ENCODE measurements at places on chromosomes 2 and 18. TPM values are rescaled to one million over a fixed set of nuclear protein-coding genes. Genes with fewer than 3 reads are reported as not detected.
A peak's percentile ranks its signal among the peaks of the same experiment; 100 is the strongest.

DNA sequence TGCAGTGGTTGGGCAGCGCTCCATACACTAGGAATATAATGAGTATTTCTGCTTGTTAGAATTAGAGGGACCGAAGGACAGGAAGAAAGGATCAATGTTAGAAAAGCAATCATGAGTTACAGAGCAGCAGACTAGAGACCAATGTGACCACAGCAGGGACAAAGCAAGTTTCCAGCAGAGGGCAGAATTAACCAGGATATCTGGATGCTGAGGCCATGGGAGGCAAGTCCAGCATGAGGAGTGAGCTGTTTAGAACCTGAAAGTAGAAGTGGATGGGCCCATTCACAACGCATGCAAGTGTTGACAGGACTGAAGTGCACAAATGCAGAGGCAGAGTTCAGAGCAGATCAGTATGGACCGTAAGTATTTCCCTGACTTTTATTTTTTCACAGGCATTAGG, 910.4 kb upstream of the GYPC start:
- no peaks in the 10 kb centered on the region for H3K4me1 ChIP-seq
- H3K36me3 ChIP-seq = no peaks in the 10 kb centered on the region
- no peak overlapping the region for H3K4me3 ChIP-seq
- peak; percentile 73 for DNase-seq
- H3K27me3 ChIP-seq = no peaks in the 10 kb centered on the region

- H3K4me3 ChIP-seq = no peak overlapping the region
- no peaks in the 10 kb centered on the region for H3K36me3 ChIP-seq
- H3K27me3 ChIP-seq = no peaks in the 10 kb centered on the region
- H3K4me1 ChIP-seq = peaks cover 10% of the 10 kb centered on the region
- DNase-seq = no peak
These were observed 112.7 kb downstream of the ZEB2 start for GRCh38 chr2:144407262-144407661.

Gene POU3F3
- total RNA-seq = 0.24 TPM

Gene SAG
- total RNA-seq = not detected

Gene REG3G
- not detected for total RNA-seq

GRCh38 chr2:188984680-188985079, 10.5 kb downstream of the COL3A1 start:
- no peak overlapping the region for H3K4me3 ChIP-seq
- DNase-seq = no peak
- no peak overlapping the region for H3K27ac ChIP-seq
- H3K27me3 ChIP-seq = no peaks in the 10 kb centered on the region
- no peaks in the 10 kb centered on the region for H3K4me1 ChIP-seq
- H3K36me3 ChIP-seq = no peaks in the 10 kb centered on the region

Gene KIAA2012
- 0.03 TPM for total RNA-seq

Gene IGFBP2
- total RNA-seq = 309 TPM

DNA sequence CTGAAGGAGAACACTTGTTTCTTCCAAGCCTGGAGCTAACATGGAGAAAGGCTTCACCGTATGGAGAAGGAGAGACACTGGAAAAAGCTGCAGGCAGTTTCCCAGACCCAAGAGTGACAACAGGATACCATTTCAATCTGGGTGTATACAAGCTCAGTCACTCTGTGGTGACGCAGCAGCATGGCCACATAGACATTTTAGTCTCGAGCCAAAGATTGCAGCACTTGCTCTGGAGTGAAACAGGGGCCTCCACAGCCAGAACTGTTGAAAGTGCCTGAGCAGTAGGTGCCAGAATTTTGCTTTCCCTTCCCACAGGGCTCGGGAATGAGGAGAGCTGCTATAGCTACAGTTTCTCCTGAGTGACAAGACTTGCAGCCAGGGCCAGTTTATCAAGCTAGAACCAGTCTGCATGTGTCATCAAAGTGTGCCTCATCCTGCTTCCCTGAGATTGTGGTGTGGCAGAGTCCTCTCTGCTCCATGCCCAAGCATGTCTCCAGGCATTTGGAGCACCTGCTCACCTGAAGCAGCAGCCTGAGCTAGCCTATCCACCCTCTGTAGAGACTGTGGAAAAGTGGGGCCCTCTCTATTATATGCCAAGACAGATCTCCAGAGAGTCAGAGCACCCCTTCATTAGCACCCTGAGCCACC, 234.6 kb upstream of the CDH19 start:
- H3K4me3 ChIP-seq = no peak overlapping the region
- H3K27me3 ChIP-seq = no peaks in the 10 kb centered on the region

Gene ECEL1
- total RNA-seq = 18.0 TPM

Gene HOXD11
- not detected for total RNA-seq

Gene REL
- total RNA-seq = 6.1 TPM

GRCh38 chr18:34620258-34620861, 89.7 kb upstream of the DTNA start:
- no peak overlapping the region for H3K4me3 ChIP-seq
- no peaks in the 10 kb centered on the region for H3K4me1 ChIP-seq
- H3K27ac ChIP-seq = no peak overlapping the region
- H3K27me3 ChIP-seq = no peaks in the 10 kb centered on the region

GRCh38 chr2:9137379-9138150, 69.0 kb upstream of the ASAP2 start:
- H3K27ac ChIP-seq = no peak overlapping the region
- no peaks in the 10 kb centered on the region for H3K36me3 ChIP-seq
- no peak overlapping the region for H3K4me3 ChIP-seq
- no peak for DNase-seq
- peaks cover 10% of the 10 kb centered on the region for H3K4me1 ChIP-seq
- H3K27me3 ChIP-seq = peaks cover 24% of the 10 kb centered on the region

DNA sequence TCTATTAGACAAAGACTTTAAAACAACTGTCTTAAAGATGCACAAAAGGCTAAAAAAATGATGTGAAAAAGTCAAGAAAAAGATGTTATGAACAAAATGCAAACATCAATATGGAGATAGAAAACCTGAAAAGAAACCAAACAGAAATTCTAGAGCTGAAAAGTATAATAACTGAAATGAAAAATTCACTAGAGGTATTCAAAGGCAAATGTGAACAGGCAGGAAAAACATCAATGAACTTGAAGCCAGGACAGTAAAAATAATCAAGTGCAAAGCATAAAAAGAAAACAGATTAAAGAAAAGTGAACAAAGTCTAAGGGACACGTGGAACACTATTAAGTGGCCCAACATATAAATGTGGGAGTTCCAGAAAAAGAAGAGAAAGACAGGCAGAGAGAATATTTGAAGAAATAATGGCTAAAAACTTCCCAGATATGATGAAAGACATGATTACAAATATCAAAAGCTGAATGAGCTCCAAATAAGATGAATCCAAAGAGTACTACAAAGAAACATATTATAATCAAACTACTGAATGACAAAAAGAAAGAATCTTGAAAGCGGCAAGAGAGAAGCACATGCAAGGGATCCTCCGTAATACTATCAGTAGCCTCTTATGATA, 57.5 kb downstream of the KANSL1L start:
- no peaks in the 10 kb centered on the region for H3K36me3 ChIP-seq
- no peak overlapping the region for H3K4me3 ChIP-seq
- H3K4me1 ChIP-seq = no peaks in the 10 kb centered on the region
- DNase-seq = no peak
- no peaks in the 10 kb centered on the region for H3K27me3 ChIP-seq
- no peak overlapping the region for H3K27ac ChIP-seq

- no peak overlapping the region for H3K27ac ChIP-seq
- H3K4me3 ChIP-seq = no peak overlapping the region
- H3K36me3 ChIP-seq = no peaks in the 10 kb centered on the region
- H3K27me3 ChIP-seq = no peaks in the 10 kb centered on the region
These were observed 76.6 kb upstream of the ZNF516 start for GRCh38 chr18:76571689-76572088.

Gene DOCK10
- 1.3 TPM for total RNA-seq

GRCh38 chr2:142989273-142990204, 112.1 kb downstream of the KYNU start:
- peak; percentile 57 for DNase-seq
- H3K36me3 ChIP-seq = no peaks in the 10 kb centered on the region
- no peaks in the 10 kb centered on the region for H3K4me1 ChIP-seq

Gene SP5
- total RNA-seq = 0.21 TPM

Gene SCN1A
- 2.1 TPM for total RNA-seq

GRCh38 chr2:173652311-173652710, 297.6 kb downstream of the CDCA7 start:
- H3K27ac ChIP-seq = no peak overlapping the region
- no peak for DNase-seq
- 0 out of 2 replicates have a peak, but pooled peaks cover 6% of the 10 kb centered on the region for H3K36me3 ChIP-seq
- H3K4me1 ChIP-seq = peaks cover 11% of the 10 kb centered on the region

Gene GKN2
- total RNA-seq = not detected

Gene APLF
- total RNA-seq = 6.6 TPM

- DNase-seq = no peak
- H3K27ac ChIP-seq = no peak overlapping the region
- H3K36me3 ChIP-seq = no peaks in the 10 kb centered on the region
- no peaks in the 10 kb centered on the region for H3K27me3 ChIP-seq
These were observed 28.1 kb downstream of the ZFP36L2 start for GRCh38 chr2:43198263-43198662.

GRCh38 chr2:120430957-120431356, 85.0 kb downstream of the INHBB start:
- no peak overlapping the region for H3K27ac ChIP-seq
- no peaks in the 10 kb centered on the region for H3K27me3 ChIP-seq
- no peaks in the 10 kb centered on the region for H3K36me3 ChIP-seq
- H3K4me1 ChIP-seq = peaks cover 38% of the 10 kb centered on the region
- no peak for DNase-seq

DNA sequence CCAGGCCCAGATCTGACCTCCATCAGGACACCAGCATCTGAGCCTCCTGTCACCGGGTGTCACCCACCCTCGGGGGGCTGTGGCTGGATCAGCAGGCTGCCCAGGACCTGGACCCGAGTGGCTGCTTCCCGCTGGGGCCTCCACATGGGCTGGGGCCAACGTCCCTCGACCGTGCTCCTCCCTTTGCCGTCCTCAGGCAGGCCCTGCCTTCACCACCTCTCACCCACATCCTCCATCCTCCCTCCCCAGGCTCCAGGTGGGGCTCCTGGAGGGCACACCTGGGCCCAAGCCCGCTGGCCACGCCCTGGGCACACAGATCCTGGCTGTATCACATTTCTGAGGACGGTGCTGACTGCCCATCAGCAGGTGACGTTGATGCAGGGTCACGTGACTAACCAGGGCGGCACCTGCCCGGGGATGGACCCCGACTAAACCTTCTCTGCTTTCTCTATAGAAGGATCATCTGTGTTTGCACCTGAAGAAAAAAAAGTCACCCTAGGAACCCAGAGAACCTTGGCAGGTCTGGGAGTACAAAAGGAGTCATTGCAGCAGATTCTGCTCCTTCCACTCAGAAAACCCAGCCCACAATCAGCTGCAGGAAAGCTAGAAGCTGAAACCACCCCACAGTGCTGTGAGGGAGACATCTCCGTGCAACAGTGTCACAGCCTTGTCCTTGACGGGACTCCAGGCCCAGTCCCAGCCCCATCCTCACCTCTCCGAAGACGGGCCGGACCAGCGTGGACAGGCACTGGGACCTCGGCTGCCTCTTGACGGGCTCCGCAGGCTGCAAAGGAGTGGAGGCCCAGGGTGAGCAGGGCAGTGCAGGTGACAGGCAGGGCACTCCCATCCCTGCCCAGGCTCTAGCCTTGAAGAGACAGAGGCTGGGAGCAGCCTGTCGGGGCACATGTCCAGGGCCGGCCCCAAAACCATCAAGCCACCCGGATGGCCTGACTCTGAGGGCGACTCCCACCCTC, 11.2 kb downstream of the STK25 start:
- H3K4me1 ChIP-seq = no peaks in the 10 kb centered on the region
- H3K27me3 ChIP-seq = no peaks in the 10 kb centered on the region
- H3K36me3 ChIP-seq = no peaks in the 10 kb centered on the region
- no peak overlapping the region for H3K4me3 ChIP-seq
- no peak for DNase-seq

DNA sequence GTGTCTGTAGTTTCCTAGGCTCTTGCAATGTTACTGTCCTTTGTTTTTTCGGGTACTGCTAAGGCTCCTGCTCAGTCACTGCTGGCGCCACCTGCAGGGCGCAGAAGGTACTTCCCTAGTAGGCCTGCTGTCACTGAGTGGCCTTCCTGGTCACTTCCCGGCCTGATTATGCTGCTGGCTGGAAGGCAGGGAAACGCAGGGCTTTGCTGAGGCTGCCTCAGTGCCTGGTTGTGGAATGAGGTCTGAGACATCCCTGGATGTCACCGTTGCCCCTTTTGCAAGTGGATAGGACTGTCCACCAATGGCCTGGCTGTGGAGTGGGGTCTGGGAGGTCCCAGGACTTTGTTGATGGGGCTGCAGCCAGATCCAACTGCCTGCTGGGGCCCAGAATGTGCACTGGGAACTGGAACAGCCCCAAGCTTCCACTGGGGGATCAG, 13.1 kb downstream of the DAW1 start:
- H3K4me3 ChIP-seq = no peak overlapping the region
- no peaks in the 10 kb centered on the region for H3K36me3 ChIP-seq
- H3K27me3 ChIP-seq = no peaks in the 10 kb centered on the region
- no peaks in the 10 kb centered on the region for H3K4me1 ChIP-seq

Gene RNF152
- total RNA-seq = 7.9 TPM

- peaks cover 100% of the 10 kb centered on the region for H3K27me3 ChIP-seq
- peak; percentile 82 for DNase-seq
- H3K36me3 ChIP-seq = no peaks in the 10 kb centered on the region
- H3K4me3 ChIP-seq = peak overlapping the region; percentile 61
- no peak overlapping the region for H3K27ac ChIP-seq
- peaks cover 51% of the 10 kb centered on the region for H3K4me1 ChIP-seq
These were observed 34.3 kb upstream of the ATP6V1B1 start for GRCh38 chr2:70901227-70902066.

GRCh38 chr2:235560345-235560744, 66.5 kb downstream of the AGAP1 start:
- no peaks in the 10 kb centered on the region for H3K36me3 ChIP-seq
- no peak for DNase-seq
- H3K27me3 ChIP-seq = no peaks in the 10 kb centered on the region

DNA sequence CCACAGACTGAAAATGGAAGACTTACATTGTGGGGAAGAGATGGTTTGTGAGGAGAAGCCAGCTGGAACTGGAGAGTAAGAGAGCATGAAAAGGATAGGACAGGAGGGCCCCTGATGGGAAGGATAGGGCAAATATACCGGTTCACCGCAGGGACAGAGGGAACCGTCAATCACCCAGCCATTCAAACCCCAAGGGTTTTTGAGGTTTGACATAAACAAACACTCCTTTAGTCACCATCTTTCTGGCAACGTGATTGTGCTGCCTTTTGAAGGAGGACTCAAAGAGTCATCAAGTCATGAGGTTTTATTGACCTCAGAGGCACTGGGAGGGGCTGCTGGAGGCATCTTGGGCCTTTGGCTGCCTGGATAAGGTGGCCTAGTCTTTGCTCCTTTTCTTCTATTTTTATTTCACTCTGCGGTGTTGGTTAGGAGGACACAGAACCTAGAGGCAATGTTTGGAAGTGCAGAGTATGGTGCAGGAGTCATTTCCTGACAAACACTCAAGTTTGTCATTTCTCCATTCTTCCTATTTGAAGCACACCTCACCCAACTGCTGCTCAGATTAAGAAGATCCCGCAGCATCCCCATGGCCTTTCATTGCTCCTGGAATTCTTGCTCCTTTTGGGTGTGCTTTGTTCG, 487.3 kb upstream of the SPRED2 start:
- no peak overlapping the region for H3K27ac ChIP-seq
- H3K36me3 ChIP-seq = no peaks in the 10 kb centered on the region
- H3K27me3 ChIP-seq = no peaks in the 10 kb centered on the region
- DNase-seq = peak; percentile 38
- no peak overlapping the region for H3K4me3 ChIP-seq

- H3K4me1 ChIP-seq = peaks cover 9% of the 10 kb centered on the region
- DNase-seq = no peak
- no peak overlapping the region for H3K4me3 ChIP-seq
- H3K36me3 ChIP-seq = no peaks in the 10 kb centered on the region
- no peaks in the 10 kb centered on the region for H3K27me3 ChIP-seq
These were observed 385.2 kb upstream of the PIK3C3 start for GRCh38 chr18:41569867-41570266.

- peaks cover 15% of the 10 kb centered on the region for H3K36me3 ChIP-seq
- no peak overlapping the region for H3K4me3 ChIP-seq
- H3K4me1 ChIP-seq = no peaks in the 10 kb centered on the region
- H3K27me3 ChIP-seq = no peaks in the 10 kb centered on the region
These were observed 17.8 kb downstream of the RNF149 start for GRCh38 chr2:101290711-101291110.
